ENCODE measurements at places on chromosomes 3 and 15.

DNA sequence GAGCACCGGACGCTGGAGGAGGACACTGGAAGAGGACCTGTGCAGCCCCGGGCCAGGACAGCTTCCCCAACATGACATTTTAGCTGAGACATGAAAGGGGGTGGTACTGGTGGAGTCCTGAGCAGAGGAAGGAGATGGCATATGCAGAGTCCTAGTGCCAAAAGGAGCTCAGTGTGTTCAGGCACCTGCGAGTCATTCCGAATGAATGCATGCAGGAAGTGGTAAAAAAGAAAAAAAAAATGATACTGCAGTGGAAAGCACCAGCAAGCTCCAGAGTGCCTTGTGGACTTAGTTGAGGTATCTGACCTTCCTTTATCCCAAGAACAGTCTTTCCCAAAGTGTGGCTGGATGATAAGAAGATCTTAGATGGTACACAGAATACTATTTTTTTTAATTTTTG is 6.6 kb upstream of the ZNF148 start:
- DNase-seq = no peak

- no peak for DNase-seq
Measured at GRCh38 chr15:35559683-35560082, 13.7 kb upstream of the DPH6 start.

GRCh38 chr3:194766845-194767244 is 81.2 kb downstream of the FAM43A start:
- DNase-seq = no peak

DNA sequence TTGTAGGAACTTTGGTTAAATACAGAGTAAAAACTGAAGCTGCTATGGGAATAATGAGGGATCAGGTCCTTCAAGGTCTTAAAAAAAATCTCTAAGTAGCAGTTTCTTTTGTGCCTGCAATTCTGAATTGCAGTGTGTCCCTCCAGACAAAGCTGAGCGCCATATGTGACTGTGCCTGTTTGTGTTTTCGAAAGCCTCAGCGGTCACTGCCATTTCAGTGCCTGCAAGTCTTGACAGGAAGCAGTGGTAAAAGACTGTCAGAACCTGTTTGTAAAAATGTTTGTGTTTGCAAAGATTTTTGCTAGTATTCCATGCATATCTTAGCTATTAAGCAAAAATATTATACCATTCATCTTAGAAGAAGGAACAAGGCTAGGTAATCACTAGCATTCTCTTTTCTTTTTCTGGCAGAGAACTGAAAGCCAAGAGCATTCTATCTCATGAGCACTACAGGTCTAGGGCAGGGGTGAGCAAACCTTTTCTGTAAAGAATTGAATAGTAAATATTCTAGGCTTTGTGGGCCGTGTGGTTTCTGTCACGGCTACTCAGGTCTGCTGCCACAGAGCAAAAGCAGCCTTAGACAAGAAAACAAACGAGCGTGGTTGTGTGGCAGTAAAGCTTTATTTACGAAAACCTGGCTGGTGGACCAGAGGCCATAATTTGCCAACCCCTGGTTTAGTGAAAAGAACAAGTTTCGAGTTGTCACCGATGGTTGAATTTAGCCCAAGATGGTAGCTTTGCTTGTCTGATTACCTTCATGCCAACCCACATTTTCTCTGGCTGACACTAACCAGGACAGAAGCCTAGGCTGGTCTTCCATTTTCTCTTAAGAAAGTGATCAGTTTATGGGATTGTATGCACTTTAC is 134.4 kb downstream of the CACNA1D start:
- DNase-seq = no peak

- DNase-seq = no peak
Measured at GRCh38 chr15:85062560-85062959, 80.9 kb downstream of the PDE8A start.

GRCh38 chr15:40445421-40445922 is 4.7 kb downstream of the BAHD1 start:
- no peak for DNase-seq

GRCh38 chr3:80668100-80668499 is 900.3 kb upstream of the ROBO1 start:
- DNase-seq = no peak

GRCh38 chr3:189824629-189825312 is 193.6 kb downstream of the TP63 start:
- no peak for DNase-seq

DNA sequence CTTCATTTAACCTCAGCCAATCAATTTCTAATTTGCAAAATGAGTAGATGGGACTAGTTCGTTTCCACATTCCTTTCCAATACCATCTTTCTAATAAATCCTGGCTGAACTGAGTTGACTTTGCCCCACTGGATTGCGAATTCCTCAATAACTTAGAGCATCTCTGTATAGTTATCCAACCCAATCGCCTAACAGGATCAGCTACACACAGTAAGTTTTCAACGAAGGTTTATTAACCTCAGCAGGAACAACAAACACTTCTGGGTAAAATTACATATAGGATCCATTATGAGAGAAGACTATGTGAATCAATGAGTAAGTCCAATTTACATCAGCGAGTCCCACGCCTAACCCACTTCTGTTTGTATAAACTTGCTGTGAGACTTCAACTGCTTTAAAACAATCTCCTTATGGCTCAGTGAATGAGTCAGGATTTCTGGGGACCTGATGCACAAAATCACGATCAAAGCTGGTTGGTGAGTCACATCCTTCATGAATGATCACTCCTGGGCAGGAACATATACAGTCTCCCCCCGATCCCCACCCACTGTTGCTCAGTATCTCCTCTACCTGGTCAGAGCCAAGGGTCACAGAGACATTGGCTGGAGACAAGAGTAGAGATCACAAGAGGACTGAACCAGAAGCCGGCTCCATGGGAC is 142.8 kb downstream of the EDEM1 start:
- no peak for DNase-seq

Measured in cortex of kidney (tissue), 1 donor.